ENCODE measurements at places on chromosomes 1 and 21.

DNA sequence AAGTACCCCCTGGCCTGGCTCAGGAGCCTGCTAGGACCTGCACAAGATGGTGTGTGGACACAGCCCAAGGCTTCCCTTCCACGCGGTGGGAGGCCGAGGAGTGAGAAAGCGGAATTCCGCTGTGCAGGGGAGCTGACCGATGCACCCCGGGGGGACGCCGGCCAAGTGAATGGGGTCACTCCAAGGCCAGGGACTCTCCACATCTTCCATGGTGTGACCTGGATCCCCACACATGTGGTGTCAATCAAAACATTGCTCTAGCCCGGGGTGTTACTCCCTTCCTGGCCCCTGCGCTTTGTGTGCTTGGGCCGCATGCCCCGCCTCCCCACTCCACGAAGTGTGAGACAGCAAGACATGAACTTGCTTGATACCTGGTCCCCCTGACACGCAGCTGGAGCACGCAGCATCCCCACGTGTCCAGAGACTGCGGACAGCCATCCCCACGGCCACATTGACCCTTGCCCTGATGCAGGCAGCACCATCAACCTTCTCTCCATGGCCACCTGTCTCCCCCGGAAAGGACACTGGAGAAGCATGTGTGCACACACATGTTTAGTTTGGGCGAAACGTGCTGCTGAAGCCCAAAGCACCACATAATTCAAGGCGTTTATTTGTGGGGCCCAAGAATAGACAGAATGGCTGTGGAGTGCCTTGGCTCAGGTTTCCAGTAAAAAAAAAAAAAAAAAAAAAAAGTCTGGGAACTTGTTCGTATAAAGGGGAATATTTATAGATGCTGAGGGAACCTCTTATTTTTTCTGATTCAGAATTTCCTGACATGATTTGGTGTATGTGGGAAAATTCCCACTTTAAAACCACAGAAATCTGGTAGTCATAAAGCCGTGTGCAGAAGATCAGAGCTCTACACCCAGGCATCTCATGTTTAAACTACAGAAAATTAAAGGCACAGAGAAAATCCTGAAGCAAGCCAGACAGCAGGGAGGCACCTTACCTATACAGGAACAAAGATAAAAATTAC, 171.7 kb downstream of the HUNK start:
- no peak for DNase-seq

GRCh38 chr1:176450526-176450925, 12.4 kb upstream of the PAPPA2 start:
- DNase-seq = no peak

GRCh38 chr1:88239205-88239604, 444.9 kb upstream of the PKN2 start:
- no peak for DNase-seq

DNA sequence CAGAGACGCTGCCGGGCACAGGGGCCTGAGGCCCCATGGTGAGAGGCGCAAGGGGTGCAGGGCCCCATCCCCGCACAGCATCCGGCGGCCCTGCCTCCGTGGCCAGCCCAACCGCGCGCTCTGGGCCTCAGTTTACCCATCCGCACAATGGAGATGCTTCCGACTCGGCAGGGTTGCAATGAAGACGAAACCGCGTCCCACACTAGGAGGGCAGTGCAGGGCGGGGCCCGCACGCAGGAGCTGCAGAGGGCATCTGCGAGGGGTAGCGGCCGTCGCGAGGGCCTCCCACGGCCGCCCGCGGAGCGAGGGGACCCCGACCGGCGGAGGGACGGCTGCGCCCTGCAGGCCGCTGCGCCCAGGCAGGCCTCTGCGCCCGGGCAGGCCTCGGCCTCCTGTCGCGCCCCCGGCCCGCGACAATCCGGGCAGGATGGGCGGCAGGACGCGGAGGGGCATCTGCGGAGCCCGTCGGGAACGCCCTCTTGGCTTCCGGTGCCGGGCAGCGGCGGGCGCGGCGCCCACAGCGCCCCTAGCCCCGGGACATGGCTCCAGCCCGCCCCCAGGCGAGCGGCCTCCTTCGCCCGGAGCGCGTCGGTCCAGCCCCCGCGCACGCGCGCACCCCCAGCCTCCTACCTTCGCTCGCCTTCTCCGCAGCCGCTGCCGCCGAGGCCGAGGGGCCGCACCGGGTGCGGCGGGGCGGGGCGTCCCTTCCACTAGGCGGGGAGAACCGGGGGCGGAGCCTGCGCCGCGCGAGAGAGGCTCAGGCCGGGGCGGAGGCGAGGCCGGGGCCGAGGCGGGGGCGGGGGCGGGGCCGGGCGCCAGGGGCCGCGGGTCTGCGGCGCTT, 15.3 kb downstream of the RNU1-1 start:
- peak; percentile 86 for DNase-seq

DNA sequence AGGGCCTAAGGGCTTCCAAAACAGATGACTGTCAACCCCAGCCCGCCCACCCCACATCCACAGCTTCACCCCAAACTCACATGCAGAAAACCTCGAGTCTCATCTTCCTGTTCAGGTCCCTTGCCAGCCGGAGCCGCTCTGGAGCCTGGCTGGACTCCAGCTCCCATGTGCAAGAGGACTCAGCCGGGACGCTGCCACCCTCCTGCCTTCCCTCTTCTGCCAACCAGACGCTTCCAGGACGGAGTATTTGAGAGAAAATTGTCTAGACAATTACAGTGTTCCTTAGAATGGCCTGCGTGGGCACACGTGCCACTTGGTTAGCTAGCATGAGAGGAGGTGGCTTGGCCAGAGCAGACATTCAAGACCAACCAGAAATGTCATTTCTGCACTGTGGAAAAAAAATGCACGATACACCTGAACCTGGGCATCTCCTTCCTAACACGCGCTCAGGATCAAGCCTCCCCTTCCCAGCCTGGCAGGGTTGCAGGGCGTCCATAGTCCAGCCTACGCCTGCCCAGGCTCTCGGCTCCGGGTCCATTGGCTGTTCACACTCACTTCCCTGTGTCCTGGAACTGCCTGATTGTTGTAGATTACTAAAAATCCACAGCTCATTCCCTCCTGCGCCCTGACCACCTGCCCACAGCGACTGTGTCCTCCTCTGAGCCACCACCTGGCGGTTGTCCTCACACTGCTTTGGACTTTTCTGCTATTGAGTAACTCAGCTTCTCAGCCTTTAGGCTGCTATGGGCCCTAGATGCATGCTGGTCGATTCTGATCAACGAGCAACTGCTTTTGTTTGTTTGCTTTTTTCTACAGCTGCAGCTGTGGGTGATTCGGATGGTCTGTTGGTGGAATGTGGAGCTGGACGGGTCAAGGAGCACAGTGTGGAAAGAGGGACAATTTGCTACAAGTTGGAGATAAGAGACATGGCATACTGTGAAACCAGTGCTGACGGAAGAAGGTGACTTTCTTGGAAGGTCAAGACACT, at the start of gene CLDN14:
CLDN14 (minus strand) TSS at position 708 of the 988 bp plus-strand sequence. CDS start 18,427 bp downstream, outside the sequence.
- no peak for DNase-seq

- DNase-seq = peak; percentile 22
Observed at GRCh38 chr1:201348211-201348566, 29.3 kb downstream of the TNNT2 start.

- DNase-seq = no peak
Observed at GRCh38 chr1:228361314-228362140, 45.1 kb downstream of the TRIM11 start.

DNA sequence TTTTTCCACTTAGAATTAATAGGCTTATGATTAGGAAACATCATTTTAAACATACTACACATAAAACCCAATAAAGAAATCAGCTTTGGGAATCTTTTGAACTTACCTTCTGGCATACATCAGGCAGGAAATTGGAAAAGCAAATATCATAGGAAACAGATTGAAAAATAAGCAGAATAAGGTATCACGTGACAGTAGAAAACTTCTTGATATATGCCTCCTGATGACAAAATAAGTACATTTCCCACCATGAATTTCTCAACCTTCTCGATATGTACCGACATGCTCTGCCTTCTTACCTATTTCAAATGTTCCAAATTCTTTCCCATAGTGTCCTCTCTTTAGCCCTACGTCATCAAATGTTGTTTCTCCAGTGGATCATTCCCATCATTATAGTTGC, 72.4 kb downstream of the CLCA4 start:
- DNase-seq = no peak

DNA sequence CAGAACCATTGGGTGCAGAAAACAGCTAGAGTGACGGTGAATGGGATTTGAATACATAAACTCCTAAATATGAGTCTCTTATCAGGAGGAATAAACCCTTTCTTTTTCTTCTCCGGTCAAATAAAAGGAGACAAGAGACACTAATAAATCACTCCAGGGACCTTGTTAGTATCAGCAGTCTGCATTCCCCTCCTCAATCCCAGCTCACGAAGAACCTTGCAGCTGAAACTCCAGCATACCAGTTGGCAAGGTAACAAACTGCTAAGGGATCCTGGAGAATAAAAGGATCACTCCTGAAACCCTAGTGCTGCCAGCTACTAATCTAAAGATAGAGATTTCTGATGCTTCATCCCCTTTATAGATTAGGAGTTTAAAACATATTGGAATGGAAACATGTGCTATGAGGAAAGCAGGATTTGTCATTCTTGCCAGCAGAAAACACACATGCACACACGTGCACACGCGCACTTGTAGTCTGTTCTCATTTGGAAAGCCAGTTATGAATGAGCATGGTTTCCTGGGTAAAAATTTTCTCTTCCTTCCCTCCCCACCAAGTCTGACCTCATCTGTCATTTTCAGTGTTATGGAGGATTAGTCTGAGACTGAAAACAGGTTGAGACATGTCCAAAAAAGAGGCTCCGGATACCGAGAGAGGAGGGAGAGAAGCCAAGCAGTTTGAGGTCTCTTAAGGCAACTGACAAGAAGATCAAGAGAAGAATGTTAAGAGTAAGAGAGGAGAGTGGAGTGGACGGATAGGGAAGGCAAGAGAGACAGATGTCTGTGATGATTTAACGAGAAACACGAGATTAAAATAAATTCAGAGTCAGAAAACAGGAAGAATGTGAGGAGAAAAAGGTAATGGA, 10.9 kb downstream of the IER5 start:
- DNase-seq = no peak

GRCh38 chr1:244154872-244155531, 103.9 kb downstream of the ZBTB18 start:
- no peak for DNase-seq

- no peak for DNase-seq
Observed at GRCh38 chr1:25099343-25099951, 132.9 kb downstream of the SYF2 start.

GRCh38 chr1:70459496-70460225, 48.6 kb downstream of the CTH start:
- DNase-seq = no peak

DNA sequence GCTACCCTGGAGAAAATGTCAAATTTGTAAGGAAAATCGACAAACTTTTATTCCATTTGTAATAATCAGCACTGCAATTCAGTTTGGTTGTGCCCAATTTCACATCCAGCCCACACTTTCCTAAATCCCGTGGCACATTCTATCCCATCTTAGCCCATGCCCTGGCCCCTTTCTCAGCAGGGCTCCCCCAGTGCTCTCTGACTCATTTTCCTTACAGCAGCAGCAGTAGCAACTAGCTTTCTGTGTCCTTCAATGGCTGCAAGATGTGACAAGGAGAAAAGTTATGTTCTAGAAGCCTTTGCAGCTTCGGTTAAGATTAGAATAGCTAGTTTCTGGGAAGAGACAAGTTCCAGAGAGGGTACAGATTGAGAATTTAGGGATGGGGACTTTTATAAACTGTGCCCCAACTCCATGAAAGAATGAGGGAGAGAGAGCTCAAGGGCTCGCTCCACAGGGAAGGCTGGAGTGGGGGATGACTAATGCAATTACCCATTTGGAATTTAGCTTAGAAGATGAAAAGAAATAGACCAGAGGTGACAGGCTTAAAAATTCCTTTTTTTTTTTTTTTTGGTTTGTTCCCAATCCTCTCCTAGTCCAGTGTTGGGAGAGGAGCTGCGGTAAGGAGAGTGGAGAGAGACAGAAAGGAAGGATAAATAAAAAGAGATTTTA, 47.0 kb upstream of the POU2F1 start:
- no peak for DNase-seq

GRCh38 chr1:175354080-175354479, 161.5 kb upstream of the KIAA0040 start:
- DNase-seq = no peak

DNA sequence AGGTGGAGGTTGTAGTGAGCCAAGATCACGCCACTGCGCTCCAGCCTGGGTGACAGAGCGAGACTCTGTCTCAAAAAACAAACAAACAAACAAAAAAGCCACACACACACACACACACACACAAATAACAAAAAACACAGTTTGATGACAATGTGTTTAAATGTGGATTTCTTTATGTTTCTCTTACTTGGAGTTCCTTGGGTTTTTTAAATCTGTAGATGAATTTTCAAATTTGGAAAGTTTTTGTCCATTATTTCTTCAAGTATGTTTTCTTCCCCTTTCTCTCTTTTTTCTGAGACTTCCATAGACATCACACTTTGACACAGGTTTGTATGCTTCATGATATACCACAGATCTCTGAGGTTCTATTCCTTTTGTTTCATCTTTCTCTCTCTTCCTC, 12.1 kb upstream of the PPIE start:
- no peak for DNase-seq

- DNase-seq = no peak
Observed at GRCh38 chr1:33143698-33144097, 38.1 kb downstream of the TRIM62 start.

DNA sequence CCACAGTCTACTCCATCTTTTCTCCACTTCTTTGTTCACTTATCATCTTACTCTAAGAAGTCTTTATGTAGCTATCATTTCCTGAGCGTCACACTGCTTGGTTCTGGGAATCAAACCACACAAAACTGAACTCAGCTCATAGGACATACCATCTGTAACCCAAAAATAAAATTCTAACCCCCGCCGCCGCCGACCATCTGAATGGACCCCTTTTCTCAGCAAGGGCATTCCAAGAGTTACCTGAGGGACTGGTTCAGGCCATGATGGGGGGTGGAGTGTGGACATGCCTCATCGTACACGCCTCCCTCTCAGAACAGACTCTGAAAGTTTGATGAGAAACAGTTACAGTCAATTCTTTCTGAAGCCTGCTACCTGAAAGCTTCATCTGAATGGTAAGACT, 12.6 kb upstream of the CHI3L2 start:
- no peak for DNase-seq

DNA sequence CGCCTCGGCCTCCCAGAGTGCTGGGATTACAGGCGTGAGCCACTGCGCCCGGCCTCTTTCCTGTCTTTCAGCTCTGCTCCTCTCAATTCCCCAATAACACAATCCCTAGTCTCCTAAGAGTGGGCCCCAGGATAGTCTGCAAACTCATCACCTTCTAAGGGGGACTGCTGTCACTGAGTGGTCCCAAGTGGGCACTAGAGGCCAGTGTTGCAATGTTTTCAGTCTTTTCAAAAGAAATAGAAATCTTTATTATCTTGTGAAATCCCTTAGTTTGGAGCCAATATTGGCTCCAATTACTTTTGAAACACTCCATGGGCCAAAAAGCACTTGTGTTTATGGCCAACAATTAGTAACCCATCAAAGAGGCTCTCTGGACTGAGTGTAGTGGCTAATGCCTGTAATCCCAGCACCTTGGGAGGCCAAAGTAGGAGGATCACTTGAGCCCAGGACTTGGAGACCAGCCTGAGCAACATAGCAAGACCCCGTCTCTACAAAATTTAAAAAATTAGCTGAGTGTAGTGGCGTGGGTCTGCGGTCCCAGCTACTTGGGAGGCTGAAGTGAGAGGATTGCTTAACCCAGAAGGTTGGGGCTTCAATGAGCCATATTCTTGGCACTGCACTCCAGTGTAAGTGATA, 28.6 kb upstream of the ZNF697 start:
- no peak for DNase-seq

Data from erythroblast (primary cell).